ENCODE measurements at places on chromosomes 5 and 9.

DNA sequence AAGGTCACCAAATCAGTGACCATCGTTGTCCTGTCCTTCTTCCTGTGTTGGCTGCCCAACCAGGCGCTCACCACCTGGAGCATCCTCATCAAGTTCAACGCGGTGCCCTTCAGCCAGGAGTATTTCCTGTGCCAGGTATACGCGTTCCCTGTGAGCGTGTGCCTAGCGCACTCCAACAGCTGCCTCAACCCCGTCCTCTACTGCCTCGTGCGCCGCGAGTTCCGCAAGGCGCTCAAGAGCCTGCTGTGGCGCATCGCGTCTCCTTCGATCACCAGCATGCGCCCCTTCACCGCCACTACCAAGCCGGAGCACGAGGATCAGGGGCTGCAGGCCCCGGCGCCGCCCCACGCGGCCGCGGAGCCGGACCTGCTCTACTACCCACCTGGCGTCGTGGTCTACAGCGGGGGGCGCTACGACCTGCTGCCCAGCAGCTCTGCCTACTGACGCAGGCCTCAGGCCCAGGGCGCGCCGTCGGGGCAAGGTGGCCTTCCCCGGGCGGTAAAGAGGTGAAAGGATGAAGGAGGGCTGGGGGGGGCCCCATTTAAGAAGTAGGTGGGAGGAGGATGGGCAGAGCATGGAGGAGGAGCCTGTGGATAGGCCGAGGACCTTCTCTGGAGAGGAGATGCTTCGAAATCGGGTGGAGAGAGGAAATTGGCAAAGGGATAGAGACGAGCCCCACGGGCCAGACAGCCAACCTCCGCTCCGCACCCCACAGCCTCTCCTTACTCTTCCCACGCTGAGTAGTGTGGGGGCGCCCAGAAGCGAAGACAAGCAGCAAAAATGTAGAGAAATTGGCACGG is 1.7 kb downstream of the RXFP3 start:
- DNase-seq = no peak

- DNase-seq = no peak
These were observed 43.3 kb downstream of the CREBRF start for GRCh38 chr5:173099461-173099860.

- DNase-seq = no peak
These were observed 39.7 kb downstream of the SLC1A3 start for GRCh38 chr5:36646100-36646499.

DNA sequence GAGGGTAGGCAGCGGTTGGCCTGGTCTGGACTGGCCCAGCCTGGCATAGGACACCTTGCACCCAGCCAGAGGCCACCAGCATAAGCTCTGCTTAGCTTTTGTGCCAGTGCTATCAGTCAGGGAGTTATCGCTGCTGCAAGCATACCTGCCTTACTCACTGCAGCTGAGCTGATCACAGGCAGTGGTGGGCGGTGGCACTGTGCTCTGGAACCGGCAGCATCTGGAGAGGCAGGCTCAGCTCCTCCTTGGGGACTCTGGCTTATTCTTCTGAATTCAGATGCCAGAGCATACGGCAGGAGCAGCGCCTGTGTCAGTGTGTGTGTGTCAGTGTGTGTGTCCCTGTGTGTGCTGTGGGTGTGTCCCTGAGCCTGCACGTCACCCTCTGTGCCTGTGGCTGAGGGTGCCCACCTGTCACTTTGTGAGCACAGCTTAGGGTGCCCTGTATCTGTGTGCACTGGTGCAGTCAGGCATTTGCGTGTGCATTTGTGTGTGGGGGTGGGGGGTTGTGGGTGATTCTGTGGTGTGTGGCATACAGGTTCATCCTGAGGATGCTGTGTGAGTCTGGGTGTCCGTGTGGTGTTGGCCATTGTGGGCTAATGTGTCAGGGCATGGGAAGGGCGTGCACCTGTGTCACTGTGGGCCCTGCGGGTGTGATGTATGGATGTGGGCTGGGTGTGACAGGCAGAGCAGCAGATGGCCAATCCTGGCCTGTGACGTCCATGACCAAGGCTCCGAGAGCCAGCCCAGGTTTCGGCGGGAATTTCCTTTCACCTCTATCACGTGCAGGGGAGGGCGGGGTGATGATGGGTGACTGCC is 23.5 kb downstream of the LMX1B start:
- no peak for DNase-seq

GRCh38 chr5:134817006-134817405 is 28.8 kb upstream of the C5orf24 start:
- DNase-seq = no peak

GRCh38 chr9:125561509-125562148 is 145.4 kb downstream of the MAPKAP1 start:
- no peak for DNase-seq

- DNase-seq = peak; percentile 47
These were observed 2.8 kb upstream of the FAM193B start for GRCh38 chr5:177557041-177557647.

- no peak for DNase-seq
These were observed 174.3 kb upstream of the GRIN3A start for GRCh38 chr9:101912698-101913097.

GRCh38 chr9:112334432-112334841 is 1.0 kb upstream of the PTBP3 start:
- peak; percentile 69 for DNase-seq
